ENCODE measurements at places on chromosomes 3 and 15.

GRCh38 chr3:136883967-136884720 is 22.1 kb downstream of the NCK1 start:
- no peak for DNase-seq

GRCh38 chr3:14548321-14548729 is 8.2 kb upstream of the GRIP2 start:
- no peak for DNase-seq

DNA sequence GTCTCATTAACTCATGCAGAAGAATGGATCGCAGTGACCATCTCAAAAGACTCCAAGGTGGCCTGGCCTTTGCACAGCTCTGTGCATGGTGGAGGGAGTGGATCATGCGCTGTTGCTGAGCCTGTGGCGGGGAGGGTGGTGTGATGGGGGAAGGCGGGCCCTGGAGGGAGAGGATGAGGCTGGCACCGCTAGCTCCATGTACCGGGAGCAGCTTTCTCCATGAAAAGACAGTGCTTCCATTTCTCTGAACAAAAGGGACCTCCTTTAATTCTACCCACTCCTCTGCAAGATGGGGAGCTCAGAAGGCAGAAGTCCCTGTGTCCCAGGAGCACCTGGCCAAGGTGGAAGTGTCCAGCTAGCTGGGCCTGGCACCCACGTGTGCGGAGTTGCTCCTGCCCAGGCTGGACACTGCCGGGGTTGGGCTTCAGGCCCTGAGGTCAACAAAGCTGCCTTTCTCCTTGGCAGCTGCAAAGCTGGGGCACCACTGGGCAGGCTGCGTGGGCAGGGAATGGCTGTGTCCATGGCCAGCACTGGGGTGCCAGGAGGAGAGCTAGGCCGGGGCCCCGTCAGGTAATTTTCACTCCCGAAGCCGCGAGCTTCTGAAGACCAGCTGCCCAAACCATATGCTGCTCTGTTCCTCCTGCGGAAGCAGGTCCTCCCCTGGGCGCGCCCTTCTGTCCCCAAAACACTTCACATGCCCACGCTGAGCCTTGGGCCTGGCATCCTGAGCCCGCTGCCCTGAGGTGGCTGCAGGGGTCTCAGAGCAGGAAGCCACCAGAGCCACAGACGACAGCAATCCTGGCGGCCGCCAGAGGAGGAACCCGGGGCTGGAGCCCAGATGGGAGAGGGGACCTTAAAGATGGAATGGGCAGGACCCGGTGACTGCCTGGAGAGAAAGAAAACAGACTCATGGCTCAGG is 6.4 kb downstream of the MAP6D1 start:
- peak; percentile 76 for DNase-seq

DNA sequence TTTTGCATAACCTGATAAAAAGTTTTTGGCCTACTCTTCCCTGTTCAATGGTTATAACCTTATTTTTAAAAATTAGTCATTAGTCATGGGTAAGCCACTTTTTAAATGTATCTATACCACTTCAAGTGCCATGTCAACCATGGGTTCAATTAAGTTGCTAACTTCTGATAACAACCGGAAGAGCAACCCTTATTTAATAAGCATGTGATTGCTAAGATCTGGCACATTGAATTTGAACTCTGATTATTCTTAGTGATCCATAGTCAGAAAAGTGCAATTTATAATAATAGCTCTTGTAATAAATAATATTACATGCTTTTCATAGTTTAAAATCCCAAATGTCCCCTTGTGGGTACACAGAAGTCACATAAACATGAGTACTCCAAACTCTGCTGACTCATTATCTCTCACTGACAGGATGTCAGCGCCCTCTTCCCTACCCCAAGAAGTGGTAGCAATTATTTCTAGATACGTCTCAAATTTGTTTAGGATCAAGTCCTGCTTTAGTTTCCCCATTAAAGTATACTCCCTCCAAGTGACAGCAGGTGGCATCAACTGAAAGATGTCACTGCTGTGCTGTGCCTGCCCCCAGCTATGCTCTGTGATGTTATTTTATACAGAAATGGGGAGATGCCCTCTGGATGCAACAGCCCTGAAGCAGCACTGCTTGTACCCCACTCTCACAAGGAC is 18.6 kb downstream of the SAMD7 start:
- DNase-seq, result no peak

DNA sequence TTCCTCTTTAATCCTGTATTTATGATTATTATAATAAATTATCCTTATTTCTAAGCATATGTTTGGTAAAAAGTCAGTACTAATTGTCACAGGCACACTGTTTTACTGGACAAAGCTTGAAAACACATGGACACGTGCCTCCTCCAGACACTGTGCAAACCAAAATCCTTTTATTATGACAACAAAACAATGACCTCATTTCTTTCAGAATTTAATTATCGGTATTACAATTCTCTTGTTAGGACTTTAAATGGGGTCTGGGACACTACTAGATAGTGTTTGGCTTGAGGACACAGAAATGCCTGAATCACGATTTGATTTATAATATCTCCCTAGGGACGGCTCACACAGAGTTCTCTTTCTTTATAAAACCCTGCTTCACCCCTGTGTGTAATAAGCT is 107.3 kb upstream of the IGSF10 start:
- DNase-seq, result no peak

GRCh38 chr3:38004415-38005075 is 14.0 kb downstream of the VILL start:
- DNase-seq, result peak; percentile 50

DNA sequence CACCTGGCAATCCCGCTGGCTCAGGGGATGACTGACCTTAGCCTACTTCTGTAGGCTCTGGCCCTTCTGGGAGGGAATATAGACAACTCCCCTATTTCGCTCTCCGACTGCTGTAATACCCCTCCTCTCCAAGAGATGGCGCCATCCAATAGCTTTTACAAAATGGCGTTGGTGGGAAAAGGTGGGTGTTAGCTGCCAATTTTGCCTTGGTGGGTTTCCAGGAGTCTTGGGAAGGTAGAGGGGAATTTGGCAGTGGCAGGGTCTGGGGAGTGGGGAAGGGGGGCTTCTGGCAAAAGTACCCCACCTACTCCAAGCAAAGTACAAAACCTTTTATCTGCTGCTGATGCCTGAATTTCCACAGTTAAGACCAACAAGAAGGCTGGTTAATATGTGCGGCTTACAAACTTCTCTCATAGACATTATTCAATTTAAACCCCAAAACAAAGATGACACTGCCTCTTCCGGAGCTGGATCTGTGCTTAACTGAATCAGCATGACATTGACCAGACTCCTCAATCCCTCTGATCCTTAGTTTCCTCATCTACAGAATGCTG is 62.1 kb downstream of the RASGRF1 start:
- DNase-seq, result peak; percentile 17

DNA sequence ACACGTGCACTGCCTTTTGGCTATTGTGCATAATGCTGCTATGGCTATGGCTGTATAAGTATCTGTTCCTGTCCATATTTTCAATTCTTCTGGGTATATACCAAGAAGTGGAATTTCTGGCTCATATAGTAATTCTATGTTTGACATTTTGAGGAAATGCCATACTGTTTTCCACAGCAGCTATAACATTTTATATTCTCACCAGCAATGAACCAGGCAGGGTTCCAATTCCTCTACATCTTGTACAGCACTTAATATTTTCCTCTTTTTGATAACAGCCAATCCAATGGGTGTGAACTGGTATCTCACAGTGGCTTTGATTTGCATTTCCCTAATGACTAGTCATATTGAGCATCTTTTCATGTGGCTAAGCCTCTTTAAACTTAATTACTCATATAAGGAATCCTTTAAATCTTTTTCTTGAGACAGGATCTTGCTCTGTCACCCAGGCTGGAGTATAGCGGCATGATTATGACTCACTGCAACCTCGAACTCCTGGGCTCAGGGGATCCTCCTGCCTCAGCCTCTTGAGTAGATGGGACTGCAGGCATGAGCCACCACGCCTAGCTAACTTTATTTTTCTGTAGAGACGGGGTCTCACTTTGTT is 38.1 kb upstream of the IGDCC4 start:
- no peak for DNase-seq

DNA sequence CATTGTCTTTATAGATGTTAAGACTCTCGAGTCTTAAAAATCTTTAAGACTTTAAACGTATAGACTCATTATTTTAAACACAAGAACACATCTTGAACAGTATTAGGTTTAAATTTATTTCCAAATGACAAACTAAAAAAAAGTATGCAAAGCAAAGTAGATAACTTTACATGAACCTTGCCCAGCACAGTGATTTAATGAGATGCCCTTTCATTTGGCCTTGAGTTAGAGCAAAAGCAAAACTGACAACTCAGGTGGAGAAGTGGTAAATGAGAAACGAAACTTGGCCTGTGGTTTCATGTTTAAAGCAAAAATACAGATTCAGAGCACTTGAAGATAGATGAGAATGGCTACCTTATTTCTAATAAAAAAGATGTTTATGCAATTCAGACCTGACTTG is 8.6 kb downstream of the GPR15 start:
- no peak for DNase-seq

DNA sequence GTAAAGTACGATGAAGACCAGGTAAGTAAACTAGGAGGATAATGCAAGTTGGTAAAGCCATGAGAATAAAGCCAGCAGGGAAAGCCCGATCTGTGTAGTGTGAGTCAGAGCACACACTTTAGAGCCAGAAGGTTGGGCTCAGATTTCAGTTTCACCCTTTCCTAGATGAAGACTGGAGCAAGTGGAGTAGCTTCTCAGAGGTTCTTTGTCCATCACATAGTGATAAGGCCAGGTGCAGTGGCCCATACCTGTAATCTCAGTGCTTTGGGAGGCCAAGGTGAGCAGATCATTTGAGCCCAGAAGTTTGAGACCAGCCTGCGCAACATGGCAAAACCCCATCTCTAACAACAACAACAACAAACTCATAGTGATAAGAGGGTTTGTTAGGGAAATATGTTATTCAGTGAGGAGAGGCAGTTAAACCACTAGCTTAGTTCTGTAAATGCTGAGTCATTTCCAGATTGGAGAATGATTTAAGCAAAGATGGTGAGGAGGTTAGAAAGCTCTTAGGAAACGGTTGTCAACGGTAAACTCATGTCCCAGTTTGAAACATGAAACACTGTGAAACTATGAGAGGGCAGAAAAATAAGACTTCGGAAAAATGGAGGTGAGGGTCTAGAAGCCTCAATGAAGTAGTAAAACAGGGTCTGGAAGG is 39.0 kb downstream of the IL12A start:
- DNase-seq, result no peak

GRCh38 chr15:51936105-51936478 is 35.5 kb downstream of the LEO1 start:
- no peak for DNase-seq

GRCh38 chr15:26098801-26099200 is 235.7 kb upstream of the ATP10A start:
- no peak for DNase-seq

GRCh38 chr3:67202053-67202452 is 203.9 kb downstream of the KBTBD8 start:
- no peak for DNase-seq

DNA sequence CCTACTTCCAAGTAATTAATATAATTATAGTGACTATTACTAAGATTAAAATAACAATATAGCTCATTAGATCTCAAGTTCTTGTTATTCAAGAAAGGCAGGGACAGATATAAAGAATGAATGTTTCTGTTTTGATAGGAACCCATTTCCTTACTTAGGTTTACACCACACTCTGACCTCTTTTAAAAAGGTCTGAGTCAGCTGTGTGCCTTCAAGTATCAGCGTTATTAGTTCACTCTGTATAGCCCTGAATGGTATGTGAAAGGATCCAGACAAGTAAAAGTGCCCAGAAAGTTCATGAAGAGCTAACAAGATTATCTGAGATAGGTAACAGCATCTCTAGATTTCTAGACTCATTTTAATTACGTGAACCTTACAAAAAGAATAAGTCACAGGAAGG is 28.9 kb downstream of the PDCD10 start:
- DNase-seq, result no peak

GRCh38 chr15:45186771-45187577 is 792 bp downstream of the SHF start:
- DNase-seq, result no peak

DNA sequence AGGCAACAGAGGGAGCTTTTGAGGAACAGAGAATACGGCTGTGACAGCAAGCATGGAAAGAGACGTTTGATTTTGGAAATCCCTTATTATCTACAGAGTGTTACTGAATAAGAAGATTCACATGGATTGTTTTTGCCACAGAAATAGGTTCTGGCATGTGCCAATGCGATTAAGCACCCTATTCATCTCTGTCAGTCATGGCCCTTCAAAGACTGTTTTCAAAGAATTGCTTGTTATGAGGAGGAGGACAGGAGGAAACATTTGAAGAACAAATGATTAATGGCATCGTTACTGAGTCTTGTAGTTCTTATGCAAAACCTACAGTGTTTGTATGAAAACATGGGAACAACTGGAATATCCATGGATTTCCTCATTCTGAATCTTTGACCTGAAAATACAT is 86.2 kb downstream of the EPHA6 start:
- no peak for DNase-seq

GRCh38 chr15:99989095-99989494 is 255.9 kb upstream of the LYSMD4 start:
- no peak for DNase-seq

DNA sequence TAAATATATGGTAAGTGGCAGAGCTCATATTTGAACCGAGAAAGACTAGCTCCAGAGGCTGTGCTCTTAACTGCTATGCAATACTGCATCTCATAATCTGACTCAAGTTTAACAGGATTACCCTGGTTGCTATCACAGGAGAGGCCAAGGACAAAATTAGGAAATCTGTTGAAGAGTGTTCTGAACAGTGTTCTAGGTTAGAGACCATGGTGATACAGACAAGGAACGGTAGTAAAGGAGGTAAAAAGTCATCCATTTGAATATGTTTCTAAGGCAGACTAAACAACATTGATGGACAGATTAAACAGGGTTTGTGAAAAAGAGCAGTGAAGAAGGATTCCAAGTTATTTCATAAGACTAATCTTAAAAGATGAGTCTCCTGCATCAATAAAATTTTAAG is 22.1 kb downstream of the PLOD2 start:
- DNase-seq, result no peak
